CD4-positive, alpha-beta memory T cell (primary cell): ENCODE measurements at places on chromosomes 1 and 21. TPM values are rescaled to one million over a fixed set of nuclear protein-coding genes. Genes with fewer than 3 reads are reported as not detected.

DNA sequence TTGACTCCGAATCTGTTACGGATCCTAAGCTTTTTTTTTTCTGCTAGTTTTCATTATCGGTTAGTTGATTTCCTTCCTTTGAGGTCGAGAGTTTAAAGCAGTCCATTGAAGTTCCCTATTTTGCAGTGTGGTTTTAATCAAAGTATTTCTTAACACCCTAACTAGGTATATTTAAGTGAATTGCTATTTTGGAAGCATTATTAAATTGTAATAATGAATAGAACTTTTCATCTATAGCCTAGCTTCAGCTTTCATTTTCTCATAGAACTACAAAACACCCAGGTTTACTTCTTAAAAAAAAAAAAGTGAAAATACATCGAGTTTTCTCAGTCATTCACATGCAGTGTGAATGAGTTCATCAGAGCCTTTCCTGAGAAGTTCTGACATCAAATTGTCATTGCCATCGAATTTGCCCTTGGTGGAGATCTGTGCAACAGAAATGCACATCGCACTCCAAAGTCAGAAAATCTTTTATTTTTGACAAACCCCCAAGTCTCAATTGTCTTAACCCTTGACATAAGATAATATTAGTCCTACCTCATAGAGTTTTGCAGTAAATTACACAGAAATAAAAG, 1.1 kb upstream of the LBR start:
- no peaks in the 10 kb centered on the region for H3K27me3 ChIP-seq
- H3K36me3 ChIP-seq: no peaks in the 10 kb centered on the region
- peak; percentile 74 for DNase-seq
- H3K4me1 ChIP-seq: peaks cover 34% of the 10 kb centered on the region
- peak overlapping the region; percentile 68 for H3K4me3 ChIP-seq
- H3K27ac ChIP-seq: peak overlapping the region; percentile 78

DNA sequence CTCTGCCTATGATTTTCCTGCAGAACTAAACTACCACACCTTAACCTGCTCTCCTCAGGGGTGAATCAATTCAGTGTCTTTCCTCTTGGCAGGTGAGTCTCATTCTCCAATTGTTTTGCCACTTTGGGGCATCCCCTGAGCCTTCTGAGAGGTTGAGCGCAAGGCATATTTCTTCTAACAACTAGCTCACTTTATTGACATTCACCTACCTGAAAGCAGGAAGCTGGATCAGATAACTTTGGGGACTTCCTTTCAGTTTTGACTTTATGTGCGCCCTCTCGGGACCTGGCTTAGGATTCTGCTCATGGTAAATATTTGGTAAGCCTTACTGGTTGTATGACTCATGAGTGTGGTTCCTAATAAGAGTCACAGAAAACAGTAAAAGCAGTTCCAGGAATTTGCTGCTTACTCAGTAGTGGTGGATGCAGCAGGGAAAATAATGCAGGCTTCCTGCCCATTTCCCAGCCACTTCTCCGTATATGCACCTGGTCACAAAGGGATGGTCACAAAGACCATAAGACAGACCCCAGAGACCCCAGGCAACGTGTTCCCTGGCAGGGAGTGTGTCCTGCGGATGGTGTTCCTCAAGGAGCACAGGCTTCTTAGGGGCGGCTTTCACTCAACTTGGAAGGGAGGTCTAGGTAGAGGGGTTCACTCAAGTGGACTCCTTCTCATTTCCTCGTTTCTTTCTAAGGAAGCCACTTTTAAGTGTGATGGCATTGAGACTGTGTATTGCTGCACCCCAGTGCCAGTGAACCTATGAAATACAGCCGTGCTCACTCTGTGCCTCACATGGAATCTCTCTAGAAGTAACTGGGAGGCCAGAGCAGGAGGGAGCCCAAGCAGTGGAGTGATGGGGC, 22.0 kb upstream of the BATF3 start:
- no peak overlapping the region for H3K4me3 ChIP-seq
- DNase-seq: no peak
- no peak overlapping the region for H3K27ac ChIP-seq
- peaks cover 19% of the 10 kb centered on the region for H3K4me1 ChIP-seq
- H3K27me3 ChIP-seq: no peaks in the 10 kb centered on the region

GRCh38 chr1:116532671-116533428, 38.0 kb downstream of the CD58 start:
- no peak overlapping the region for H3K27ac ChIP-seq
- H3K4me3 ChIP-seq: no peak overlapping the region
- H3K36me3 ChIP-seq: peaks cover 15% of the 10 kb centered on the region
- no peaks in the 10 kb centered on the region for H3K4me1 ChIP-seq
- no peak for DNase-seq

GRCh38 chr1:10830961-10831668, 34.7 kb upstream of the CASZ1 start:
- H3K36me3 ChIP-seq: no peaks in the 10 kb centered on the region
- no peak overlapping the region for H3K4me3 ChIP-seq
- no peak overlapping the region for H3K27ac ChIP-seq

GRCh38 chr1:155085504-155086127, 7.0 kb downstream of the EFNA3 start:
- no peaks in the 10 kb centered on the region for H3K36me3 ChIP-seq
- peak; percentile 63 for DNase-seq
- peak overlapping the region; percentile 80 for H3K4me3 ChIP-seq

DNA sequence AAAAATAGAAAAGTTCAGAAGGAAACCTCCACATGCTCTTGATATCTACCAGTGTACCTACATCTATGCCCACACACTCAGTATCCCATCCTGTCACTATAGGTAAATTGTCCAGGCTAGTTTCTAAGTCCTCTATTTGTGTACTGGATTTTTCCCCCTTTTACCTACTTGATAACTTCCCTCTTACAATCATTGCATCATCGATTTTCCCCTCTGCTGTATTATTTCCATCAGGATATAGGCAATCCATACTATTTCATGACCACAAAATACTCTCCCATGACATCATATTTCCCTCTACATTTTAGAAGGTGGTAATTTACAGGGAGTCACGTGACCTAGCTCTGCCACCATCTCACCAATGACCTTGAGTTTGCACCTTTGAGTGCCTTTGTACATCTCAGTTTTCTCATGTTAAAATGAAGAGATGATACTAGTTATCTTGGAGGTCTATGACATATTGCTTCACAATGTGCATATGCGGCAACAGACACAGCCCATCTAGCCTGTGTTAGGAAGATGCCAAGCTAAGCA, 88.2 kb downstream of the GDAP2 start:
- no peak overlapping the region for H3K4me3 ChIP-seq
- DNase-seq: no peak
- H3K27me3 ChIP-seq: no peaks in the 10 kb centered on the region
- no peaks in the 10 kb centered on the region for H3K4me1 ChIP-seq
- no peak overlapping the region for H3K27ac ChIP-seq
- no peaks in the 10 kb centered on the region for H3K36me3 ChIP-seq

- no peaks in the 10 kb centered on the region for H3K36me3 ChIP-seq
- H3K4me1 ChIP-seq: peaks cover 26% of the 10 kb centered on the region
- no peak overlapping the region for H3K27ac ChIP-seq
These were observed 152.9 kb upstream of the EDN2 start for GRCh38 chr1:41637367-41637766.

DNA sequence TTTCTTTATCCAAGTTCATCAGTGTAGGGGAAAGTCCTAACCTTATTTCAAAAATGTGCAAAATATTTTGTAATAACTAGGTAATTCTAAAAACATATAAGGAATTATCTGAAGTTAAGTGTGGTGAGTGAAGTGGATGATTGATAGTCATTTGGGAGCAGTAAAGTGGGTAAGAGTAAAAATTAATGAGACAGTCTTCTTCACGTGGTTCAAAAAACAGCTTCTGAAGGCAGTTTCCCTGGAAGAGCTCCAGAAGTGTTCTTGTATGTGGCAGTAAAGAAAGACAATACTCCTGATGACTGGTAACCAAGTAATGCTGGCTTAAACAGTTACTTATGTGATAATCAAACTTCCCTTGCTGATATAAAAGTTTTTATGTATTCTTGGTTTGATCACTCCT, 50.3 kb downstream of the LEPR start:
- H3K27ac ChIP-seq: no peak overlapping the region
- DNase-seq: no peak
- H3K4me1 ChIP-seq: no peaks in the 10 kb centered on the region
- H3K4me3 ChIP-seq: no peak overlapping the region

KRTAP11-1 gene
- not detected for total RNA-seq

DNA sequence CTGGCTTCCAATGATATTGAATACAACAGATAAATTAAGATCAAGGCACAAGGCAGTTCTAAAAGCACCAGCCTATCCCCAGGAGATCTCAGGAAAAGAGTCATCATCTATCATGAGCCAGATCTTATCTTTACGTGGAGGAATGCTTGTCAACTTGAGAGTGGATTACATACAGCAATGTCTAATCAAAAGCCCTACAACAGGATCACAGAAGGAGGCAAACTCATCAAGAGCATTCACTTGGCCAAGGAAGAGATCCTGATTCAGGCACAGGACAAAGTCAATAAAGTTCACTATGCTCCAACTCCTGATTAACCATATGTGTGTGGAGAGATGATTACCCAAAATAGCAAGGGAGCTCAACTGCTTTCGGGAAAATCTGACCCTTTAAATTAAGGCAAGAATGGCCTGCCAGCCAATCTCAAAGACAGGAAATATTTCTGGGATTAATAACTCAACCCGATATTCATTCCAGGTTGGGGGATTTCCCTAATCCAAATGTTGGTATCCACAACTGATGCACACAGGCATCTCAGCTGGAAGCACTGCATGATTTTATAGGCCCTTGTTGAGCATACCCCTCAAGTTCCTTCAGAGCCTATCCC, 33.7 kb downstream of the TBX15 start:
- H3K4me1 ChIP-seq: no peaks in the 10 kb centered on the region
- no peak overlapping the region for H3K27ac ChIP-seq
- no peaks in the 10 kb centered on the region for H3K36me3 ChIP-seq
- no peak overlapping the region for H3K4me3 ChIP-seq

CELA2B gene
- not detected for total RNA-seq

DNA sequence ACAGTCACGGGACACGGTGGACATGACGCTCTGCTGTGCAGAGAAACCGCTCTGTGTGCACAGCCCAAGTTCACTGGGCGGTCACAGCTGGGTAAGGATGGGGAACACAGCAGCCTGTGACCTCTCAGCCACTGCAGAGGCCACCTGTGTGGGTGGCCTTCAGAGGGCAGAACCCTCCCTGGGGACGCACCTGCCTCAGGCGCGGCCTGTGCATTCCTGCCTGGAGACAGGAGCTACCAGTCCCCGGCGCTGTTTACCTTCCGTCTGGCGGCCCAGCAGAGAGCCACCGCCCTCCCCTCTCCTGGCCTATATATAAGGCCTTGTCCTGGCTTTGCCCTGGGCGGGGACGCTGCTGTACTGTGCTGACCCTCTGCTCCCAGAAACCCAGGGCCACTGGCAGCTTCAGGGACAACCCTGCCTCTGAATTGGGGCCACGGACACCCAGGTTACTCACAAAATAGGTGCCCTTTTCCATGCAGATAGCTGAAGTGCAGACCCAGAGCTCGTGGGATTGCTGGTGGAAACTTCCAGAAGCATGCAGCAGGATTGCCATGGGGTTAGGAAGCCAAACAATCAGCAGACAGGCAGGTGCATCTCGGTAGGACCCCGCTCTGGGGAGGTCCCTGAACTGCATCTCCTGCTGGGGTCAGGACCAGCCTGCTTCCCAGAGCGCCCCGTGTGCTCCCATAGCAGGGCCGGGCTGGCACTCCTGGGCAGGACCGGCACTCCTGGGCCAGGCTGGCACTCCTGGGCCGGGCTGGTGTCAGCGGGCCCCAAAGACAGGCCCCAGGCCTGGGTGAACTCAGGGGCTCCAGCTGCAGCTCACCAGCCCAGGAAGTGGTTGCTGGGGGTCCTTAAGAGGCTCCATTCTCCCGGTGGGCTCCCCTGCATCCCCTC, 83.6 kb downstream of the SIK1 start:
- DNase-seq: no peak
- H3K27ac ChIP-seq: no peak overlapping the region
- no peaks in the 10 kb centered on the region for H3K27me3 ChIP-seq
- no peaks in the 10 kb centered on the region for H3K4me1 ChIP-seq
- H3K4me3 ChIP-seq: no peak overlapping the region
- H3K36me3 ChIP-seq: no peaks in the 10 kb centered on the region

DNA sequence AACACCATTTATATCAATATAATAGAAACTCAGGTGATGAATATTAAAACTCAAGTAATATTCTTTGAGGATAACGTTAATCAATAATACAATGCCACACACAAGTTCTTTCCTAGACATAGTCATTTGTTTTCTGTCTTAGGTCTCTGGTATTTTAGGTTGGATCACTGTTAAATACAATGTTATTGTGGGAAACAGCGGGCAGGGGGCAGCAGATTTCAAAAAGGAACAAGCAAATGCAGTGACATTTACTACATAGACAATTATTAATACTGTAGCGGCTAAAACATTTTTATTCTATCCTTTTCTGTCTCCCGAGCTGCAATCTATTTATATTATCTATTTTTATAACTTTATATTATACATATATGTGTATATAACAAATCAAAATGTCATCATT, 186.4 kb upstream of the ZNHIT6 start:
- no peak for DNase-seq
- no peaks in the 10 kb centered on the region for H3K27me3 ChIP-seq
- no peak overlapping the region for H3K27ac ChIP-seq

DNA sequence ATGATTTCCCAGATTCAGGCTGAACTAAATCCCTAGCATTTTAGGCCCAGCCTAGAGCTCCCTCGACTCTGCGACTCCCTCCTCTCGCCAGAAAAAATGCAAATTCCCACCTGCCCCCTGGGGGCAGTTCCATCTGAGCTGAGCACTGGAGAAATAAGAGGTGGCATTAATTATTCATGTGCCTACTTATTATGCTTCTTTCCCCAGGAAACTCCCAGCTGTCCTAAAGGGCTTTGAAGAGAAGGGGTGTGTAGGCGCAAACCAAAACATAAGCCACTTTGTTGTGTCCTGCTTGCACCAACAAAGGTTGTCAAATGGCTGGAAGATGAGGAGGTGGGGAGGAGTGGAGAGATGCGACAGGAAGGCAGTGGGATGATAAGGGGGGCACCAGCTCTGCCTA, 41.4 kb upstream of the GOLT1A start:
- no peaks in the 10 kb centered on the region for H3K27me3 ChIP-seq
- DNase-seq: no peak
- no peak overlapping the region for H3K27ac ChIP-seq
